ENCODE measurements at places on chromosomes 11 and 22.

GRCh38 chr11:106702805-106703204, 315.5 kb downstream of the GUCY1A2 start:
- DNase-seq = no peak

DNA sequence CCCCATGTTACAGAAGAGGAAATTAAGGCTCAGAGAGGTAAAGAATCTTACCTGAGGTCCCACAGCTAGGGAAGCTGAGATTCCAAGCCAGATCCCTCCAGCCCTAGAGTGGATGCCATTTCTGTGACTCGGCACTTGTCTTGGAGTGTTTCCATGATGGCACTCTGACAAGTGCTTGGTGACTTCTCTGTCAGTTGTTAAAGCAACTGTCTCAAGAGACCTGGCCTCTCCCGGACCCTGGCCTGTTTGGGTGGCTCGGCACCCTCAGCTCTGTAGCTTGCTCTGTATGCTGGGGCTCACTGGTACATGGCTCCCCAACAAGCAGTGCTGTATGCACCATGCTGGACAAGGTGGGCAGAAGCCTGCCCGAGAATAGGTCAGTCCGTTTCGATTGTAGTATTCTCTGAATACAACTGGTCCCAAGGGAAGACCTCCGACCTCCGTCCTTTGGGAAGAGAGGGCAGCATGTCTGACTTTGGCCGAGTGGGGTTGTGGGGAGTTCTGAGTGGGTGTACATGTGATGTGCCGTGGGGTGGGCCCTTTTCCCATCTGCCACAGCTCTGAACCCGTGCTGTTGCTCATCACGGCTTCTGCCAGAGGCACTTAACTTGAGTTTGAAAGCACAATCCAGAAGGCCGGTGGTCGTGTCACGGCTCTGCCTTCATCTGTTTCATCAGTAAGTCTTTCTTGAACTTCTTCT, 12.4 kb downstream of the ACO2 start:
- no peak for DNase-seq

- DNase-seq = no peak
Observed at GRCh38 chr22:36204632-36205015, 3.0 kb upstream of the APOL4 start.

GRCh38 chr11:115653076-115653475, 148.9 kb upstream of the CADM1 start:
- DNase-seq = no peak
